ENCODE measurements at places on chromosomes 16 and 17. TPM values are rescaled to one million over a fixed set of nuclear protein-coding genes. Genes with fewer than 3 reads are reported as not detected.

The WFDC1 gene
- not detected for total RNA-seq

DNA sequence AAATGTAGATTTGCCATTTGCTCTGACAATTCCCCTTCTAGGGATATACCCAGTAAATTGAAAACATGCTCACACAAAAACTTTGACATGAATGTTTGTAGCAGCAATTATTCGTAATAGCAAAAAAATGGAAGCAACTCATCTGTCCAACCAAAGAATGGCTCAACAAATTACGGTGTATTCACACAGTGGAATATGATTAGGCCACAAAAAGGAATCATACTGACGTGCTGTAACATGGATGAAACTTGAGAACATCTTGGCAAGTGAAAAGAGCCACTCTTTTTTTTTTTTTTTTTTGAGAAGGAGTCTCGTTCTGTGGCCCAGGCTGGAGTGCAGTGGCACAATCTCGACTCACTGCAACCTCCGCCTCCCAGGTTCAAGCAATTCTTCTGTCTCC is 24.1 kb upstream of the SPNS3 start:
- no peak overlapping the region for H3K4me3 ChIP-seq
- no peak overlapping the region for H3K27ac ChIP-seq
- no peak for DNase-seq
- peaks cover 6% of the 10 kb centered on the region for H3K4me1 ChIP-seq

DNA sequence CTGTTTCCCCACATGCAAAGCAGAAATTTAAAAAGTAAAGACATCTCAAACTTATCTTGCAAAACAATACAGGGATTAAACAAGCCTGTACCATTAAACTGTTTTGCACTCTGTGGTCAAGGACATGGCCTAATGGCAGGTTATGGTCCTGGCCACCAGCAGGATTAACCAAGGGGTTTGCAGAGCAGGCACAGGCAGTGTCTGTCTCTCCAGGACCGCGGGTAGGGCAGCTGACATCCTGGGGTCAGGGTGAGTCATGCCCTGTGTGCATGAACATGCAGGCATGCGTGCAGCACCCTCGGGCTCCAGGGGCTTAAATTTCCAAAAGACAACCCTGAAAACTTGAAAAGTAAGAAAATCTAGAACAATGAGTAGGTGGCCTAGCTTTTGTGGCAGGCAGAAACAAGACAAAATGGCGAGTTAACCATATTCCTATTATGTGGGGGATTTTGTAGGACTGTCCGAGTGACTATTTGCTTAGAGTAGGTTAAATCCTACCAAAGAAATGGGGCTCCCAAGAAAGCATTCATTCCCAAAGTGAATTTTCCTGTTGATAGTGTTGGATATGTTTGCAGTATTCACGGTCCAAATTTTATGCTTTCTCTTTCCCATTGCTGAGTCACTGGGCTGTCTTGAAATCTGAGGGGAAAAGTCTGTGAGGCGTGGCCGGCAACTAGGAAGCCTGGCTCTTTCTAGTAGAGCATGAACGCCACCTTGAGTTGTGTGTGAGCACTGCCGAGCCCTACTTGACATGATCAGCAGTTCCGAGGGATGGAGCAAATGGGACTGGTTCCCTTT is 158.4 kb upstream of the FAM20A start:
- H3K27me3 ChIP-seq, result peaks cover 18% of the 10 kb centered on the region
- H3K36me3 ChIP-seq, result no peaks in the 10 kb centered on the region
- H3K27ac ChIP-seq, result no peak overlapping the region
- peaks cover 3% of the 10 kb centered on the region for H3K4me1 ChIP-seq
- DNase-seq, result no peak

- peak overlapping the region; percentile 98 for H3K27ac ChIP-seq
- no peaks in the 10 kb centered on the region for H3K27me3 ChIP-seq
- DNase-seq, result no peak
Measured at GRCh38 chr17:76521262-76521661, 16.2 kb downstream of the CYGB start.

DNA sequence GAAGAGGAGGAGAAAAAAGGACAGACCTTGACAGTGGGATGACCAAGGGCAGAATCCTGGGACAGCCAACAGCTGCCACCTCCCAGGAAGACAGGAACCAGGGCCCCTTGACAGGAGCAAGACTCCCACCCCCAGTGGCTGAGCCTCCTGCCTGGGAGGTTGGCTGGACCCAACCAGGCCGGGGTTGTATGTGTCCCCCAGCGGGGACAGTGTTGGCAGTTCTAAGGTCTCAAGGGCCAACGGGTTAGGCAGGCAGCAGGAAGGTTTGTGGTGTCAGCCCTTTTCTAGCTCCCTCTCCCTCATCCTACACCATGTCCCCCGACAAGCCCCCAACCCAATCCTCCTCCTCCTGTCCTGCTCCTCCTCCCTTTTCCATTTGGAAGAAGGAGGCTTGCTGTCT is 126.2 kb downstream of the MRM1 start:
- DNase-seq, result no peak
- peaks cover 61% of the 10 kb centered on the region for H3K4me1 ChIP-seq
- H3K36me3 ChIP-seq, result peaks cover 4% of the 10 kb centered on the region
- peak overlapping the region; percentile 72 for H3K4me3 ChIP-seq
